IMR-90 (cell line): ENCODE measurements at places on chromosomes 2 and 18. TPM values are rescaled to one million over a fixed set of nuclear protein-coding genes. Genes with fewer than 3 reads are reported as not detected.
A peak's percentile ranks its signal among the peaks of the same experiment; 100 is the strongest.

GRCh38 chr18:47591429-47591828 lies 339.0 kb downstream of the SMAD2 start:
- no peak for DNase-seq

GRCh38 chr2:98748292-98749065 lies 17.5 kb upstream of the MGAT4A start:
- no peak for DNase-seq

- DNase-seq, result peak; percentile 13
Measured at GRCh38 chr18:25278394-25278793, 73.6 kb downstream of the ZNF521 start.

DNA sequence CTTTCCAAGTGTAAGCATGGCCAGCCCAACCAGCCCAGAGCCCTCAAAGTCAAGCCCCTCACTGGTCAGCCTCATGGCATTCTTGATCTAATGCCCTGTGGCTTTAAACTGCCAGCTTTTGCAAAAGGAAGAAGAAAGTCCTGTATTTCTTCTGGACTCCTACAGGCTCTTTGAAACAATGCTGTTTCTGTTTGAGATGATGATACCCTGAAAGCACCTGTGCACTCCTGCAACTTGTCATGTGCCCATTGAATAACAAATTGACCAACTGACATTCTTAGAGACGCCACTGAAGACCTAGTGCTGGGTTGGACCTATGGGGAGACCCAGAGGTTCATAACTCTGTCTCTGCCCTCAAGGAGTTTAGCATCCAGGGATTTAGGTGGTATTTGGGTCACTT lies 82.0 kb upstream of the MSH2 start:
- no peak for DNase-seq

GRCh38 chr2:16386031-16386430 lies 279.6 kb downstream of the CYRIA start:
- no peak for DNase-seq

DNA sequence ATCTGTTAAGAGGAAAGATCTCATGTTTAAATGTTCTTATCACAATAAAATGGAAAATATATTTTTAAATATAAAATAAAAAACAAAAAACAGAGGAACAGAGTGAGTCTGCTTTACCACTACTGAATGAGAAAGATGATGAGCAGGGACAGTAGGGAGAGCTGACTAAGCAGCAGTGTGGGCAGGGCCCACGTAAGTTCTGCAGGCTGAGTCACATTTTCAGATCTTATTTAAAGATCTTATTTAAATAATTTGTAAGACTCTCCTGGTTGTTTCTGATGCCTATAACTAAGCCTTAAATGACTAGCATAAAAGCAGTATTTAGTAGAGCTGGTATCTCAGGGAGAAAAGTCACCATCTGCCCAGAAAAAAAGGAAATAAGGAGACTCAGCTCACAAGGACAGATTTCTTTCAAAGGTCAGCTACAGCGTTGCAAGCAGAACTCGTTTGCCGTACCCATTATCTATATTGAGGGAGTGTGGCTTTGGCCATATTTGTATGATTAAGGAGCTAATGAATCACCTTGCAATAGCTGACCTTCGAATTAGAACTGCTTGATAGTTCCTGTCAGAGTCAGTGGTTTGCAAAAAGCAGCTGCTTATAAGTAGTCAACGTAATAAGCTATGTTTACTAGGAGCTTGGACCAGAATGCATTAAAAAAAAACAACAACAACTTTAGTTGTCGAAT lies 322.1 kb upstream of the CHAC2 start:
- peak; percentile 74 for DNase-seq

- DNase-seq, result no peak
Measured at GRCh38 chr2:228268301-228268700, 86.8 kb upstream of the SPHKAP start.

DNA sequence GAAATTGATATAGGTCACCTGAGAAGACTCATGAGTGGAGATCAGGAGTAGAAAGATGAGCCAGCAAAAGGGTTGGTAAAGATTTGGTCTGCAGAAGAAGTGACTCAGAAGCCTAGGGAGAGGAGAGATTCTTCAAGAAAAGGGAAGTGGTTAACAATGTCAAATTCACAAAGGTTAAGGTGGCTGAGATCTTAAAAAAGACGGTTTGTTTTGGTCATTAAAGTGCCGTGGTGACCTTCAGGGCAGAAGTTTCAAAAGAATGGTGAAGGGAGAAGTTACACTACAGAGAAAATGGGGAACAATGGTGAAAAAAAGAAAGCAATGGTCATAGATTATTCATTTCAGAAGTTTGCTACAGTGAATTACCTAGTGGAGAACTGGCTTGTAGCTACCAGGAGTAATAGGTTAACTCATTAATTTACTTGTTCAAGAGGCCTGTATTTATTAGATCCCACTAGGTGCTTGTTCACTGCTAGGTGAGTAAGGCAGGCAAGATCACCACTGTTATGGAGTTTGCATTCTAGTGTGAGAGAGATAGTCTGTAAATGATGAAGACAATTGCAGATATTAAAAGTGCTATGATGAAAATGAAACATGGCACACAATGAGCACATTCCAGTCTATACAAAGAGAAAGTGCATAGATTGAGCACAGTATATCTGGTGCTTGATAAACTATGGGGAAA lies 43.0 kb downstream of the FBXO48 start:
- DNase-seq, result no peak

- DNase-seq, result peak; percentile 89
Measured at GRCh38 chr2:163157891-163158496, 319.4 kb upstream of the KCNH7 start.

GRCh38 chr18:75739682-75740081 lies 312.2 kb upstream of the SMIM21 start:
- no peak for DNase-seq

- DNase-seq, result no peak
Measured at GRCh38 chr2:17805166-17805565, 11.1 kb upstream of the MSGN1 start.

DNA sequence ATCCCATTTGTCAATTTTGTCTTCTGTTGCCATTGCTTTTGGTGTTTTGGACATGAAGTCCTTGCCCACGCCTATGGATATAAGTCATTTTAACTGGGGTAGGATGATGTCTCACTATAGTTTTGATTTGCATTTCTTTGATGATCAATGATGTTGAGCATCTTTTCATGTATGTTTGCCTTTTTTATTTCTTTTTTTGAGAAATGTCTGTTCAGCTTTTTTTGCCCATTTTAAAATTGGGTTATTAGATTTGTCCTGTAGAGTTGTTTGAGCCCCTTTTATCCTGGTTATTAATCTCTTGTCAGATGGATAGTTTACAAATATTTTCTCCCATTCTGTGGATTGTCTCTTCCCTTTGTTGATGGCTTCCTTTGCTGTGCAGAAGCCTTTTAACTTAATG lies 75.3 kb downstream of the COMMD1 start:
- DNase-seq, result no peak

- peak; percentile 50 for DNase-seq
Measured at GRCh38 chr2:232327105-232328031, 51.2 kb upstream of the ALPP start.

DNA sequence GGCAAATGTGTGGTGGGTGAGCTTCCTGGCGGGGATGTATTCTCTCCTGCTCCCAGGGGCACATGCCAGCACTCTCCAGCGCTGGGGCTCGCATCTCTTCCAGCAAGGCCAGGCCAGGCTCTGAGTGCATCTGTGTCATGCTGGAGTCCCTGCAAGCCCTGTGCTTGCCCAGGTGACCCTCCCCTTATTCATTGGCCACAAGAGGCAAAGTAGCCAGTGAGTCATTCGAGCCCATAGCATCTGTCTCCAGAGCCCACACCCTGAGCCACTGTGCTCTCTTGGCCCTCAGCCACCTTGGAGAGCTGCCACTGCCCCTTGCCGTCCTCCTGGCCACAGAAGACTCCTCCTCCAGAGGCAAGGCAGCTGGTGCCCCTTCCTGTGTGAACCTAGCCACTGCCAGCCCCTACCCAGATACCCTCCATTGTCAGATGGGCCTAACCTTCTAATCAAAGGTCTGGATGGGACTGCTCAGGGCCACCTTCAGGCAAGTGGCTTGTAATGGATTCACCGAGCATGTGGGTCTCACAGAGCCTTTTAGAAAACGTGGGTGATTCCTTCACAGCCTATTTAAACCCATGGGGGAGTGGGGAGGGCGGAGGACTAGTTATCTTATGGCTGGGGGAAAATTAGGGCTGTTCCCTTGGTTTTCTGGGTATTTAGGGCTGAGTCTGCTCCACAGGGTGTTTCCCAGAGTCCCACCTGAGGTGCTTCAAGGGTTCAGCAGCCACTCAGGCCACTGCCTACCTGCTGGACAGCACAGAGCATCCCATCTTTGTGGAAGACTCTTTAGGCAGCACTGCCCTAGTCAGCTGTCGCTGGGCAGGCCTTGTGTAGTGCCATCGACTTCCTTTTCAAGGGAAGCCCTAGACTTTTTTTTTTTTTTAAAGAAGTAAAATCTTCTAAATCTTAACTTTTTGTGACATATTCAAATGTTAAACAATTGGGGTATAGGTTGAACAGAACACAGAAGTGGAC lies 137.4 kb downstream of the ACOXL start:
- DNase-seq, result peak; percentile 18

DNA sequence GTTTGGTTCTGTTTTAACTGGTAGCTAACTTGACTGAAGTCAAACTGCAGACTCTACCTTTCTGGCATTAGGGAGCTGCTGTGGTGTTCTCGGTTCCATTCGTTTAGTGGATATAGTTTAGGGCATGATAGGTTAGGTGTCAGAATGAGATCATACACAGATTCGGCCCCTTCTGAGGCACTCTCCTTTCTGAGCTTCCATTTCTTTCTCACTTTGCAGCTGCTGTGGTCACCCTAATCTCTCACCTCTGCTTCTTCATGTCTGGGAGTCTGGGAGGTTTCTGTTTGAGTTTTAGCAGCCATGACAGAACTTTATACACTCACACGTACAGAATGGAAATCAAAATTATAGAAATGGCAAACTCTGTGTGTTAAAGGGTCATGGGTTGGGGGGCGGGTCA lies 122.8 kb downstream of the ATP9B start:
- DNase-seq, result no peak

DNA sequence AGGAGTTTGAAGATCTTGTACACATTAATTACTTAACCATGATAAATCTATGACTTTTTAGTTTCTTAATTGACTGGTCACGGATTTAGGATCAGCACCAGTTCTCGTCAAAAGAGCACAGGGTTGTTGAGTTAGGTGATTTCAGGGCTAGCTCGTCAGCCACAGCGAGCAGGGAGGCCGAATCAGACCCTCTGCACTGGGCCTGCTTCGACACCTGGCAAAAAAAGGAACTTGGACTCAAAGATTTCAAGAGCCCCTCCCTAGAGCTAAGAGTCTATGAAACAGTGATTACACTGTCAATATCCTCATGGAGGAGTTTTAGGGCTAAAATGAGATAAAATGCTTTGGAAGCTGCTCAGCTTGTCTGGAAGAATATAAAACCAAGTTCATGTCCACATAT lies 4.6 kb upstream of the SERTAD2 start:
- DNase-seq, result no peak

GRCh38 chr18:80037869-80038630 lies 3.8 kb downstream of the RBFA start:
- no peak for DNase-seq

DNA sequence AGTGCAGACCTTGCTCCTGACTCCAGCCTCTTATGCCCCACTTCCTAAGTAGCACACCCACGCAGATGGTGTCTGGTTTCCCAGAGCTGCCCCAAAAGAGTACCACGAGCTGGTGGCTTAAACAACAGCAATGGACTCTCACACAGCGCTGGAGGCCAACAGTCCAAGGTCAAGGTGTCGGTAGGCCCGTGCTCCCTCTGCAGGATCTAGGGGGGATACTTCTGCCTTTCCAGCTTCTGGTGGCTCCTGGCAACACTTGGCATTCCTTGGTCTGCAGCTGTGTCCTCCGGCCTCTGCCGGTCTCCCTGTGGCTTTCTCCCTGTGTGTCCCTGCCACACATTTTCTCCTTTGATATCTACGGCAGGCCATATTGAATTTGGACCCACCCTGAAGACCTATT lies 99.0 kb downstream of the TSHZ1 start:
- DNase-seq, result no peak

DNA sequence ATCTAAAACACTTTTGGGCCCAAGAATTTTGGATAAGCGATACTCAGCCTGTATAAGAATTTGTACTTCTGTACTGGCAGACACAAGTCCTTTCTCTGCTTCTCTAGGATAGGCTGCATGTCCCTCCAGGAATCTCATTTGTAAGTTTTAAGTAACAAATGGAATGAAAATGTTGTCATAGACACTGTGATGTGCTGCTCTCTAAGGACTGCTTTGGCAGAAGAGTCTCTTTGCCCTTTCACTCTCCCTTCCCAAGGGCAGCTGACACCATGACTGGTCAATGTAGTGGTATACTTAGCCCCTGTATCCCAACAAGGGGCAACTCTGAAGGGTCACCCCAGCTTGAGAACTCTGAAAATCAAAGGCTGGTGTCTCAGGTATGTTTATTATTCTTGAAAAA lies 27.3 kb downstream of the PLA2R1 start:
- DNase-seq, result no peak

DNA sequence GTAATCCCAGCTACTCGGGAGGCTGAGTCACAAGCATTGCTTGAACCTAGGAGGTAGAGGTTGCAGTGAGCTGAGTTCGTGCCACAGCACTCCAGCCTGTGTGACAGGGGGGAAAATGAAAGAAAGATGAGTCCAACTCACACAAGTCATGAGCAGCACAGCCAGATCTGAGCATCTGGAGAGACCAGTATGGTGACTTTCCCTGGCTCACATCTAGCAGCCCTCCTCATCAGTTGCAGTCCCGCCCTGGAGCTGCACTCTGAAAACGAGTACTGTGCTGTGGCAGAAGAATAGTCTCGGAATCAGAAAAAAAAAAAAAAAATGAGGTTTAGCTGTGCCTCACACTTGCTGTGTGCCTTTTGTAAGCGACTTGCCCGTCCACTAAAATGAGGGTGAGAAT lies 74.4 kb upstream of the TRIB2 start:
- no peak for DNase-seq

- no peak for DNase-seq
Measured at GRCh38 chr2:138418453-138418852, 83.1 kb upstream of the SPOPL start.

GRCh38 chr2:32463110-32463509 lies 106.3 kb downstream of the BIRC6 start:
- DNase-seq, result no peak

DNA sequence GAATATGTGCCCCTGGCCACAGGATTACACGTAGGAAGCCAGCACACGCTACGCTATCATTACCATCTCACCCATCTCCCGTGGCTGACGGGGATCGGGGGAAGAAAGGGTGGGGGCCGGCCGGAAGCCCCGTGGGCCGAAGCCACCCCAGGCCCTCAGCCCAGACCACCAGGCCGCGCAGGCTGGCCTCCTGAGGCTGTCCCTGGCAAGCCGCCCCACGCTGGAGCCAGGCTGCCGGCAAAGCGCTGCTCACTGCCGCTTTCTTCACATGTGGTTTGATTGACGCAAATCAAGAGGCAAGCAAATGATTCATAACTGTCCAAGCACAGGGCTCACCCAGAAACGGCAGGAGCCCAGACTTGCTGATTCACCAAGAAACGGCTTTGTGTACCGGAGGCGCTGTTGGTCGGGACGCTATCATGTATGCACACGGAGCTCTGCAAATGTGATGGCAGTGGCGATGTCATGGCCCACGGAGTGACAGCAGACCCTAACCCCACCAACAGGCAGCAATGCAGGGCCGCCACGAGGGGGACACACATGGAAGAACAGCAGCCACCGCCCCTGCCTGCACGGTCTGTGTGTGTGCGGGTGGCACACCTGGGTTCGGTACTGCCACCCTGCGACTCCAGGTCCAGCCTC lies 125.7 kb downstream of the HDAC4 start:
- peak; percentile 98 for DNase-seq

The STON1 gene
- total RNA-seq, result 5.7 and 6.9 TPM in 2 replicates

The STK39 gene
- 11.8 and 25.8 TPM in 2 replicates for total RNA-seq

The CARF gene
- 3.1 and 5.6 TPM in 2 replicates for total RNA-seq

The TNS1 gene
- 41.9 and 45.2 TPM in 2 replicates for total RNA-seq

The CNTNAP5 gene
- total RNA-seq, result not detected in 2 replicates

The LTBP1 gene
- total RNA-seq, result 297 and 326 TPM in 2 replicates

The VSNL1 gene
- 0.28 and 0.36 TPM in 2 replicates for total RNA-seq

The EGR4 gene
- not detected in 2 replicates for total RNA-seq

The GPATCH11 gene
- total RNA-seq, result 4.7 and 8.1 TPM in 2 replicates
